ENCODE measurements at places on chromosomes 11 and 22.

- DNase-seq, result peak; percentile 19
These were observed 59.6 kb upstream of the PAX6 start for GRCh38 chr11:31870609-31871309.

DNA sequence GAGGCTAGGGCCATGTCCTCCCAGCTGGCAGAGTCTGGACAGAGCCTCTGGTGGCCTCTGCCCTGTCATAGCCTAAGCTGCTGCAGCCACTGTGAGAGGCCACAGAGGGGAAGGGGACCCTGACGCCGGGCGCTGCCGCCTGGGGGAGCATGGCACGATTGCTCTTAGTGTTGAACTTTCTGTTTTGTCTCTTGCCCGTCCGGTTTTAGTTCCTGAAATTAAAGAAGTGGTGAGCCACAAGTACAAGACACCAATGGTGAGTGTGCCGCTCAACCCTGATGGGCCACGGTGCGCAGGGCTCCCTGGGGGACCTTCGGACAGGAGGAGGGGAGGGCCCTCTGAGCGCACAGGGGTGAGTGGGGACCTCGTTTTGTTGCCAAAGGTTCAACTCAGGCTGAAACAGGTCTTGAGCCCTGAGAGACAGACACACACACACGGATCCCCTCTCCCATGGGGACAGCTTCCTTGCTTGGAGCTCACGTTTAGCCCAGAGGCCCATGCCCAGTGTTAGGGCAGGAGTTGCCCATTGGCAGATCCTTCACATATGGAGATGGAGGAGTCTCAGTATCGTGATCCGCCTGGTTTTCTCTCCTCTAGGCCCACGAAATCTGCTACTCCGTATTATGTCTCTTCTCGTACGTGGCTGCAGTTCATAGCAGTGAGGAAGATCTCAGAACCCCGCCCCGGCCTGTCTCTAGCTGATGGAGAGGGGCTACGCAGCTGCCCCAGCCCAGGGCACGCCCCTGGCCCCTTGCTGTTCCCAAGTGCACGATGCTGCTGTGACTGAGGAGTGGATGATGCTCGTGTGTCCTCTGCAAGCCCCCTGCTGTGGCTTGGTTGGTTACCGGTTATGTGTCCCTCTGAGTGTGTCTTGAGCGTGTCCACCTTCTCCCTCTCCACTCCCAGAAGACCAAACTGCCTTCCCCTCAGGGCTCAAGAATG lies 23.8 kb downstream of the MYBPC3 start:
- DNase-seq, result no peak

DNA sequence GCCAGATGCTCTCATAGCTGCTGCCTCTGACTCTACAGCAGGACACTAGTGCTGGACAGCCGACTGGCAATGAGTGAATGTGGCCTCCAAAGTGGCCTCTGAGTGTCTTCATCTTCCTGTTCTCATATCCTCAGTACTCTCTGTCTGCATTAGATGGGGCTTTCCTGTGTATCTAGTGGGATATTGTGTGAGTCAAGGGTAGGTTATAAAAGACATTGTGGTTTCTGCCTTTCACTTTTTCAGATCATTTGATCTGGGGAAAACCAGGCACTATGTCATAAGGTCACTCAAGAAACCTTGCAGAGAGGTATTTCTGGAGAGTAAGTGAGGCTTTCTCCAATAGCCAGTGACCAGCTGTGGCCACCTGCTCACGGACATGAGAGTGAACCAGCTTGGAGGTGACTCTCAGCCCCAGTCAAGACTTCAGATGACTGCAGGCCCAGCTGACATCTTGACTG lies 333.6 kb upstream of the NCAM1 start:
- no peak for DNase-seq

DNA sequence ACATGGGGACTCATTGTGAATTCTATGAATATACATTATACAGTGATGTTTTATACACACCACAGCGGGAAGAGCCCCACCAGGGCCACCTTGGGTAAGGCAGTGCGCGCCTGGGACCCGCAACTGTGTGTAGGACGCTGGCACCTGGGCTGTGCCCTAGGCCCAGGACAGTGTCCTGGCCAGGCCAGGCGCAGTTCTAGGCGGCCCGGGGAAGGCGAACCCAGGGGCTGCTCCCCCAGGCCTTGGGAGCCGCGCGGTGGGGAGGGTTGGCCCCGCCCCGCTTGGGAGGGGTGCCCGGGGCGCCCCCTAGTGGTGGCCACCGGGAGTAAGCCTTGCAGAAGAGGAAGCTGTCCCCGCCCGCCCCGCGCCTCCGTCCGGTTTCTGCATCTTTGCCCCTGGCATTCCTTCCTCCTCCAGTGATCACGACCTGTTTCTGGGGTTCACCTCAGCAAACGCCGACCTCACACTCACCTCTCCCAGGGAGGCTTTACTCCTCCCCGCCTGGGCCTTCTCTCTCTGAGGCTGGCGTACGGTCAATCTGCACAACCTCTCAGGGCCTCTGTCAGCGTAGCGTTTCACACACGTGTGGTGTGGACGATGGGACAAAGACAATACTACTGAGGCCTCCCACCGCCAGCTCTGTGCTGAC lies 9.5 kb upstream of the EHD1 start:
- DNase-seq, result peak; percentile 85

DNA sequence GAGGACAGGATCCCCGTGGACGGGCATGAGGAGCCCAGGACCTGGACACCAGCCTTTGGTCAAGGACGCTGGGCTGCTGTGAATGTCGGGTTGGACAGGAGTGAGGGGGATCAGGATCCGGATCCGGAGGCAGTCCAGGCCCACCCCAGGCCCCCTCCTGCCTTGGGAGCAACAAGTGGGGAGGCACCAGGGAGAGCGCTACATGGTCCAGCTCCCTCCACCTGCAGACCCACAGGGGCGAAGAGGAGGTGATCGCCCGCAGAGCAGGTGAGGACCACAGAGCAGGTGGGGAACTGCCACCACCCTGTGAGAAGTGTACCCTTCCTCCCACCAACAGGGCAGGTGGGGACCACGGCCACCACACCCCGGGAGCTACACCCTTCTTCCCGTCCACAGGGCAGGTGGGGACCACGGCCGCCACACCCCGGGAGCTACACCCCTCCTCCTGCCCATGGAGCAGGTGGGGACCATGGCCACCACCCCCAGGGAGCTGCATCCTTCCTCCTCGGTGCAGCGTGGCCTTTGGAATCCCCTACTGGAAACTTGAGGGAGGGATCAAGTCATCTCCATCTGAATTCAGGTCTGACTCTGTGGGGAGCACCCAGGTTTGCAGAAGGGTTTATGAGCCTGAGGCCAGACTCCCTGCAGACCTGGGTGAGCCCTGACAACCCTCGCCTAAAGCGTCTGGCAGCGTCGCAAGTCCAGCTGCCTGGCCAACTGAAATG lies 141.0 kb downstream of the BRD1 start:
- DNase-seq, result no peak

DNA sequence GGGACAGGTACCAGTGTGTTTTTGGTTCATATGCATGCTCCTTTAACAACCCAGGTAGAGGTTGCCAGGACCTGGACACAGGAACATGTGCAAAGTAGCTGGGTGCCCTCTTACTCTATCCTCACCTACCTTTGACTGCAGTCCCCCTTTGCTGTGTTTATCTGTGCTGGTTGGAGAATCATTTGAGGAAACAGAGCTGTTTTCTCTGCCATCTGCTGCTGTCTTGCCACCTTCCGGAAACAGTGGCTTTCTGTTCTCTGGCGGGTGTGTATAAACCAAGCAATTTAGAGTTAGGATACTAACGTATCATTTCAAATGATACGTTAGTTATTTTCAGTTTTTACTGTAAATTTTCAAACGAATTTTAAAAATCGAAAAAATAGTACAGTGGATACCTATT lies 171.9 kb upstream of the TTC12 start:
- no peak for DNase-seq

DNA sequence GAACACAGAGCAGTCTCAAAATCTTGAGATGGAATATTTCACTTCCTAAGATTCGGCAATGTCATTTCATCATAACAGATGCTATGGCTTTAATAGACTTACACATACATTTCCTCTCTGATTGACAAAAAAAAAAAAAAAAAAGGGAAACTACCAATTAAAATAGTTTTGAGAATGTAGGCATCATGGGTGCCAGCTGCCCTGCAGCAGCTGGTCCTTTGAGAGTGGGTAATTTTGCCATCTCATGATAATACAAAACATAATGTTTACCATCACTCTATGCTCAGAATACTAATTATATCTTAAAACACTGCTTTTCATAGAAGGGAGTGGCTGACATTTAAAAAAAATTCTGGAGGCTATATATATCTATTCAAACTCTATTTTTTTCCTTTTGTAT lies 775.6 kb upstream of the CCDC90B start:
- no peak for DNase-seq

DNA sequence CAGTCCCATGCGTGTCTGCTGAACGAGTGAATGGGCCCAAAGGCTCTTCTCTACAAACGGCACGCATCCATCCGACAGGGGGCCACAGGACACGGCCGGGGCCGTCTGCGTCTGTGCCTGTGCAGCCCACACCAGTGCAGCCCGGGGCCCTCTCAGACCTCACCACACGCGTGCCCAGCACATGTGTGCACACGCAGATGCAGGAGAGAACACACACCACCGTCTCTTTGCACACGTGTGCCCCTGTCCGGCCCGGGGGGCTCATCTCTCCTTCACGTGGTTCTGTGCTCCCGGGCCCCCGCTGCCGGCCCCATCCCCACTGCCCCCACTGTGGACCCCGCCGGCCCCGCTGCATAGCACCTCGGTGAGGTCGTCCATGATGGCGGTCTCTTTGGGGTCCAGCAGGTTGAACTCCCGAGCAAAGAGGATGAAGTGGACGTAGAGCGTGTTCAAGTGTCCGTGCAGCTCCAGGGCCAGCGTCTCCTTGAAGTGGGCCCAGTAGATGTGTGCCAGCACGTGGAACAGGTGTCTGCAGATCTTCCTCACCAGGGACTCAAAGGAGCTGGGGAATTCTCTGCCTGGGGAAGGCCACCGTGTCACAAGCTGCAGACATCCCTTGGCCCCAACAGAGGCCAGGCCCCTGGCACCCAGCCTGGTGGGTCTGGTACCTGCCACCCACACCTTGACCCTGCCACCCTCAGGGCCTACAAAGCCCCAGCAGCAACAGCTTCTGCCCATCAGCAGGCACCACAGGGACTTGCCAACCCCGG lies 16.5 kb downstream of the MOB2 start:
- DNase-seq, result no peak

- peak; percentile 50 for DNase-seq
These were observed 563 bp upstream of the ENDOD1 start for GRCh38 chr11:95088946-95089619.

- no peak for DNase-seq
These were observed 196.3 kb downstream of the BUD13 start for GRCh38 chr11:116576526-116576925.

DNA sequence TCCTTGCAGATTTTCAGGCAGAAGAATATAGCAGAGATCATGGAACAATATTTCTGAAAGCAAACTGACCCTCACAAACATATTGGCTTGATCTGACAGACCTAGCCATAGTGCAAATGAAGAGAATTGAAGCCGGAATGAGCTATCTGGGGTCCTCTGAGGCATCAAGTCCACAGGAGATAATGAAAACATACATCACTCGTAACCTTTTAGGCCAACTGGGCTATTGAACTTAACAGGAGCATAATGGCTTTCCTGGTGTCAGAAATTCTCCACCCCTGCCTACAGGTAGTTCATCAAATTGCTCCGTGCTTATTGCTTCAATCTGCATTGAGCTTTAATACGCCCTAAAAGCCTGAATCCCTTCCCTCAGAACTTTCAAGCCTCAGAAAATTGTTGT lies 1414.6 kb upstream of the TENM4 start:
- DNase-seq, result no peak

- no peak for DNase-seq
These were observed 31.1 kb downstream of the UQCR10 start for GRCh38 chr22:29798318-29798717.

- no peak for DNase-seq
These were observed 369.3 kb downstream of the SOX6 start for GRCh38 chr11:15987046-15987445.

GRCh38 chr11:19466314-19466713 lies 225.6 kb upstream of the E2F8 start:
- DNase-seq, result no peak

- no peak for DNase-seq
These were observed 128.6 kb downstream of the WNT11 start for GRCh38 chr11:76077575-76078150.

GRCh38 chr22:29202212-29203192 lies 3.2 kb upstream of the EMID1 start:
- DNase-seq, result peak; percentile 51

GRCh38 chr11:23192256-23192655 lies 332.0 kb upstream of the CCDC179 start:
- DNase-seq, result no peak

GRCh38 chr11:104333977-104334376 lies 170.0 kb upstream of the PDGFD start:
- peak; percentile 3 for DNase-seq
